ENCODE measurements at places on chromosomes 16 and 17.

DNA sequence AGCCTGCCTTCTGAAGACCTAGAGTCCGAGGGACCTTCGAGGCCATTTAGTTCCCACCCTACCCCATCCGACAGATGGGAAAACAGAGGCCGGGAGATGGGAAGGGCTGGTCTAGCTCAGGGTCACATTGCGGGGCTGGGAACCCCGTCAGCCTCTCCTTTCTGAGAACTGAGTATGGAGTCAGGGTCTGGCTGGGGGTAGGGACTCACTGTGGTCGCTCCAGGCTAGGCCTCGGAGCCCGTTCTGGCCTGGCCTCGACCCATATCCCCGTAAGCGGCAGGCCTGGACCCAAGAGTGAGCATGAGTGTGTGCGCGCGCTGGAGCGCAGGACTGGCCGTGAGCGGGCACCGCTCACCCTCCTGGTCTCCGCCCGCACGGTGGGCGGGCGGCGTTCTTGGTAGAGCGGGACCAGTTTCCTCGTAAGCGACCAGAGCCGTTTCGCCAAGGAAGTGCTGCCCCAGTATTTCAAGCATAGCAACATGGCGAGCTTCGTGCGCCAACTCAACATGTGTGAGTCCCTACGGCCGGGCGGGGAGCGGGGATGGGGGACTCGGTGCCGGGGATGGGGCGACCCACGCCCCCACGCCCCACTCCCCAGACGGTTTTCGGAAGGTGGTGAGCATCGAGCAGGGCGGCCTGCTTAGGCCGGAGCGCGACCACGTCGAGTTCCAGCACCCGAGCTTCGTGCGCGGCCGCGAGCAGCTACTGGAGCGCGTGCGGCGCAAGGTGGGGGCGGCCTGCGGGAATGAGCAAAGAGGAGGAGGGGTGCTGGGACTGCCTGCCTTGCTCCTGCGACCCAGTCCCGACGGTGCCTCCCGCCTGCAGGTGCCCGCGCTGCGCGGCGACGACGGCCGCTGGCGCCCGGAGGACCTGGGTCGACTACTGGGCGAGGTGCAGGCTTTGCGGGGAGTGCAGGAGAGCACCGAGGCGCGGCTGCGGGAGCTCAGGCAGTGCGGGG lies 855 bp downstream of the HSF4 start:
- no peak for DNase-seq

DNA sequence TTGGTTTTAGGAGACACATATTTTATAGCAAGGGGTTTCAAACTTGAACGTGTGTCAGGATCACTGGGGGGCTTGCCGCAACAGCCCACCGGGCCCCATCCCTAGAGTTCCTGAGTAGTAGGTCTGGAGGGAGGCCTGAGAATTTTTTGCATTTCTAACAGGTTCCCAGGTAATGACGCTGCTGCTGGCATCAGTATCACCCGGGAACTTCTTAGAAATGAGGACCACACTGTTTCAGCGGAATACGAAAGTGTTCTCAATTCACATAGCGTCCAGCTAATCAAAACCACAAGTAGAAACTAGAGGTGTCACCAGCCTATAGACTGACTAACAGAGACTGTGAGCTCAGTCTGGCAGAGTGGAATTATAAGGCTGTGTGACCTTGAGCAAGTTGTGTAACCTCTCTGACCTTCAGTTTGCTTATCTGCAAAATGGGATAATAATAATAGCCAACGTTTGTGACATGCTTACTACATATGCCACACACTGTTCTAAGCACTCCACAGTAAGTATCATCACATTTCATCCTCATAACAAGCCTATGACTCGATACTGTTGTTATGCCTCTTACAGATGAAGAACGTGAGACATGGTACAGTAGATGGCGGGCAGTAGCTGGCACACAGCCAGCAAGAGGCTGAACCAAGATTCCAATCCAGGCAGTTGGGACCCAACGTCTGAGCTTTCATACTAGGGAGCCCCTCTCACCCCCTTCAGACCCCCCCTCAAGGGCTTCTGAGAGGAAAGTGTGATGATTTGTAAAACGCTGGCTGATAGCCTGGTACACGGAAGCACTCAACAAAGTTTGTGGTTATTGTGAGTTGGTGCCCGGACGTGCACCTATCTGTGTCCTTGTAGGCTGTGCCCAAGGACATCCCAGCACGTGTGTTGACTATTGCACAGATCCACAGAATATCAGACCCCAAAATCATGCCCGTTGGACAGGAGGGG lies 4.6 kb upstream of the ICAM2 start:
- DNase-seq, result no peak

GRCh38 chr16:27152121-27152520 lies 51.2 kb upstream of the KDM8 start:
- DNase-seq, result no peak

GRCh38 chr16:17339764-17340541 lies 130.8 kb downstream of the XYLT1 start:
- DNase-seq, result no peak

GRCh38 chr17:34843682-34844081 lies 117.6 kb downstream of the CCT6B start:
- DNase-seq, result no peak

GRCh38 chr17:58344047-58344790 lies 7.8 kb downstream of the SUPT4H1 start:
- DNase-seq, result no peak

- DNase-seq, result no peak
Observed at GRCh38 chr17:63695889-63696288, 4.0 kb downstream of the LIMD2 start.

- no peak for DNase-seq
Observed at GRCh38 chr17:81522491-81523401, 5.4 kb upstream of the FSCN2 start.

- DNase-seq, result no peak
Observed at GRCh38 chr17:31877911-31878702, 19.1 kb upstream of the COPRS start.
